ENCODE measurements at places on chromosomes 11 and 22.

- no peak for DNase-seq
These were observed 601.0 kb upstream of the KIRREL3 start for GRCh38 chr11:127601578-127601977.

- DNase-seq = no peak
These were observed 8.8 kb upstream of the DKK3 start for GRCh38 chr11:12017243-12017678.

- DNase-seq = no peak
These were observed 397.0 kb downstream of the NTM start for GRCh38 chr11:131767421-131767820.

GRCh38 chr22:50074056-50074455, 11.2 kb downstream of the MLC1 start:
- DNase-seq = no peak

DNA sequence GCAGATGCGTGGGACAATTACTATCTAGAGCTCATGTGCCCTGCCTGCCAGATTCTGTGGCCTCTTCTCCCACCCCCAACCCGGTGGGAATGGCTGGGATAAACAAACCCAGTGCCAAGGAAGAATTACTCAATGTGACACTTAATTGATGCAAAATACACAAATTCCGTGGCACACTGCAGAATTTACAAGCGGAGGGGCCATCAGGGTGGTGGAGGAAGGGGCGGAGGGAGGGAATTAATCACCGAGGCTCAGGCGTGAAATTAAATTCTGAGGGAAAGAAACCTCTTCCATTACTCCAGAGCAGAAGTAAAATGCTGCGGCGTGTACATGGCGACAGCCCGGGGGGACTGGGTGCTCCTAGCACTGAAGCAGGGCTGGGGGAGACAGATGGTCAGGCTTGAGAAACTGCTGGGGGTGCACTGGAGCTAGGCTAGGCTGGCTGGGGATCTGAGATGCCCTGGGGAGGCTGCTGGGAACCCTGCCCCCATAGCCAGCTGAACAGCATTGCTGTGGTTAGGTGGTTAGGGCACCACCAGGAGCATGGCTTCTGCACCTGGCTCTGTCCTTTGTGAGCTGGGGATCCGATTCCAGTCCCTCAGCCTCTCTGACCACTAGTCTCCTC, 200.6 kb downstream of the CEP164 start:
- DNase-seq = no peak

DNA sequence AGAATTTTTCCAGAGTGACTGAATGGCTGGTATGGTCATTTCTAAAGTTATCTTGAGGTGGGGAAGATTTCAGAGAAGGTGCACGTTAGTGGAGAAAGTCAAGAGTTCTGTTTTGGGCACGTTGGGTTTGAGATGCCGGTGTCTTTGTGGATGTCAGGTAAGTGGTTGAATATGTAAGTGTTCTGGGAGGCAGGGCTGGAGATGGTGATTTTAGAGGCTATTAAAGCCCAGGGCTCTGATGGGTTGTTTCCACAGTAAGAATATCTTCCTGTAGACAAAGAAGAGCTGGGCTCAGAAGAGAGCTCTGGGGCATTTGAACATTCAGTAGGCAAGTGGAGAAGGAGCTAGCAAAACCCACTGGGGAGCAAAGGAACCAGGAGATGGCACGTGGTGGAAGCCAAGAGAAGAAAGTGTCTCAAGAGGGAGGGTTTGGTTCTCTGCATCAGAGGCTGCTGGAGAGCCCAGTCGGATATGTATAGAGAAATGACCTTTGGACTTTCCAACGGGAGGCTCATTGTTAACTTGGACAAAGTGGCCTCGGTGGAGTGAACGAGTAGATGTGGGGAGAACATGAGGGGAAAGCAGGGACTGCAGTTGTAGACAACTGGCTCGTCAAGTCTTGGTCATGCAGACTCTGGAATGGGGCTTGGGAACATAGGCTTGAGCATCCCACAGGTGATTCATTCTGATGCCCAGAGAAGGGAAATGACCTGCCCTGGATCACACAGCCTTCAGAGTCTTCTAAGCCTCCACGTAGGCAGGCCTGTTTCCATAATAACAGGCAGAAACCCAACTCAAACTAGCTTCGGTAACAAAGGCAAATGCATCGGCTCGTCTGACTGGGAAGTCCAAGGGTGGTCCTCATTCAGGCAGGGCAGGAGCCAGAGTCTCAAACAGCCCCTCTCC, 98.4 kb upstream of the PARVA start:
- DNase-seq = no peak

DNA sequence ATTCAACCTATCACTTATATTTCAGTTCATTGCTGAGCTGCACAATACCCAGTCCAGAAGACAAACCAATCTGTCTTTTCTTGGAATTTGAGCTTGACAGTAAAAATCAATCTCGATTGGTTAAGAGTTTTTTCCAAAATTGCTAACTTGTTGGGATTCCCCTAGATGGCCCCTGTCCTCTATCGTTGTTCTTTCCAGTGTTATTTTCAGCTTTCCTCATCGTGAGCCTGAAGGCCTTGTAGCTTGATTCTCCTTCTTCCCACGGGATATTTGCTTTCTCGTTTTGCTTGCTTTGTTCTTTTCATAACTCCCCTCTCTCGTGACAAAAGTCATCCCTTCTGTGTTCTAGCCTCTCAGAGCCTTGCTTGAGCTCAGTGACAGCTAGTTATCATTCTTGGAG, 3.1 kb downstream of the OR8B8 start:
- DNase-seq = no peak

DNA sequence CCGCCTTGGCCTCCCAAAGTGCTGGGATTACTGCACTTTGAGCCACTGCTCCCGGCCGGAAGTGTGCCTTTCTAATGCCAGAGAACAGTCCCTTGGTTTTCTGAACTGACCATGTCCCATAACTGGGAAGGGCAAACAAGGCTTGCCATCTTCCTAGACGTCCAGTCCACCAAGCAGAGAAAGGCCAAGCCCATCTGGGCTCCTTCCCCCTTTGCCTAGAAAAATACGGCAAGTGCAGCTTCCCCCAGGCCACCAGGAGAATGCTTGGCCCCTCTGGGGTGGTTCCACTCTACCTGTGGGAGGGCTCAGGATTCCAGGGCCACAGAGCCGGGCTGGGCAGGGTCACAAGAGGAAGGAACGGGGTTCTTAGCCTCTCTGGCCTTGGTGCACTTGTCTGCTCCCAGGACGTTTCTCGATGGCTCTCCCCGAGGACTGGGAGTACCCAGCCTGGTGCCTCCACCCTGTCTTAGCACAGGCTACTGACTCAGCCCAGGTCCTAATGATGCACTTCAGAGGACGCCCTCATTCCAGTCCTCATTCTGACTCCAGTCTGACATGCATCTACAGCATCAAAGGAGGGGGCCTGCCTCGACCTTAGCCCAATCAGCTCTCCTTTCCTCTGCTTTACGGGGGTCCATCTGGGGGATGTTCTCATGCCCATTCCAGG, 1.2 kb downstream of the USP2 start:
- DNase-seq = no peak

DNA sequence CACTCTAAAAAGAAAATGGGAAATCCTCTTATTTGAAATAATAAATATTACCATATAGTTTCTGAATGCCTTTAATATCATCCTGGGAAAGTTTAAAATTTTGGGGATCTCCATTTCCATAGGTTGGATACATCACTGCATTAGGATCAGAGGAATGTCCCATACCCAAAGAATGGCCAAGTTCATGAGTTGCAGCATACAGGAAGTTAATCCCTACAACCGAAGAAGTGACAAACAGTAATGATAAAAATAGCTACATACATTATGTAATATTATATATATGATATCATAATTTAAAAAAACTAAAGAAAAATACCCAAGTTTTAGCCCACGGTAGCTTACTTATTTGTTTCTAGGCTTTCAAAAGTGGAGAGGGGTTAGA, 7.4 kb downstream of the MMP7 start:
- DNase-seq = no peak

GRCh38 chr11:1934335-1935155, 12.6 kb upstream of the MRPL23 start:
- no peak for DNase-seq

GRCh38 chr11:119026970-119027369, 3.7 kb downstream of the SLC37A4 start:
- no peak for DNase-seq

DNA sequence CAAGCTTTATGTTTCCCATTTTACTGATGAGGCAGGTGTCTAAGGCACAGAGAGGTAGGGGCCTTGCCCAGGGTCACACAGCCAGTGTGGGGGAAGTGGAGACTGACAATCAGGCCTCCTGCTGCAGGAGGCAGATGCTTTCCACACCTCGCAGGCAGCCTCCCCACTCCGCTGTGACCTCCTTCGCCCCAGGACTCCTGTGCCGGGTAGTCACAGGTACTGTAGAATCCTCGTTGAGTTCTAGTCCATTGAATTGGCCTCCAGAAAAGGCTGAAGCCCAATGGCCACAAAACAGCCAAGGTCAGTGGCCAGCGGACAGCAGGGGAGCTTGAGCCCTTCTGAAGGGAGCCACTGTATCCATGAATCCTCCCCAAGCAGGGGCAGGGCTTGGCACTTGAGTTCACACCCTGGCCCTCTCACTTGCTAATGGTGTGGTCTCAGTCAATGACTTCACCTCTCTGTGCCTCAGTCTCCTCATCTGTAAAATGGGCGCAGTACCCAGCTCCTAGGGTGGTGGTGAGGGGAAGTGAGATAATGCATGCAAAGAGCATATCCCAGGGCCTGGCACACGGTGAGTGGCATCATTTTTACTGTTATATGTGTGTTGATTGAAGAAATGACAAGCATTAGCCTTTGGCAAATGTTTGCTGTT, 1.1 kb upstream of the FXYD2 start:
- no peak for DNase-seq

- DNase-seq = no peak
These were observed 31.4 kb downstream of the PLAAT5 start for GRCh38 chr11:63459586-63459985.

- no peak for DNase-seq
These were observed 1436.3 kb downstream of the TBC1D22A start for GRCh38 chr22:48198489-48199459.

- no peak for DNase-seq
These were observed 91.3 kb downstream of the CDKN1C start for GRCh38 chr11:2794046-2794967.

DNA sequence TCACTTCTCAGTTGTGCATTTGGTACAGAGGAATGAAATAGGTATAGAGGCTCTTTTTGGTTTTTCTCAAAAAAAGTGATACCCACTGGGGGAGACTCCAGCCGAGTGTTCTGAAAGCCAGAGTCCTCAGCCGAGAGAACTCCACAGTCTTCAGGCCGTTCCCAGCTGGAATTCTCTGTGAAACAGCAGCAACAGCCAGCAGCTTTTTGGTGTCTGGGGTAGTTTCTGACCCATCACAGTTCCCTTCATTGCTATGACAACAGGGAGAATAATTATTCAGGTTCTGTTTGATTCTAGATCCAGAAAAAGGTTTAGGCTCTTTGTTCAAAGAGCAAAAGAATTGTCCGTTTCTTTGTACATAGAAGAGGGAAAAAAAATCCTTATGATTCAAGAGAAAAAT, 84.6 kb downstream of the C22orf31 start:
- DNase-seq = no peak

GRCh38 chr11:28835790-28836189, 727.6 kb downstream of the METTL15 start:
- DNase-seq = no peak

GRCh38 chr22:50731811-50732624, 6.0 kb upstream of the ACR start:
- peak; percentile 63 for DNase-seq

GRCh38 chr11:14539982-14540421, 19.8 kb upstream of the PSMA1 start:
- DNase-seq = no peak

- no peak for DNase-seq
These were observed 22.8 kb upstream of the GCAT start for GRCh38 chr22:37784829-37785495.

- no peak for DNase-seq
These were observed 10.7 kb downstream of the FAM118A start for GRCh38 chr22:45320357-45320976.

GRCh38 chr11:15897211-15897960, 459.0 kb downstream of the SOX6 start:
- DNase-seq = no peak

- no peak for DNase-seq
These were observed 4.8 kb downstream of the TRIM3 start for GRCh38 chr11:6468712-6469495.

DNA sequence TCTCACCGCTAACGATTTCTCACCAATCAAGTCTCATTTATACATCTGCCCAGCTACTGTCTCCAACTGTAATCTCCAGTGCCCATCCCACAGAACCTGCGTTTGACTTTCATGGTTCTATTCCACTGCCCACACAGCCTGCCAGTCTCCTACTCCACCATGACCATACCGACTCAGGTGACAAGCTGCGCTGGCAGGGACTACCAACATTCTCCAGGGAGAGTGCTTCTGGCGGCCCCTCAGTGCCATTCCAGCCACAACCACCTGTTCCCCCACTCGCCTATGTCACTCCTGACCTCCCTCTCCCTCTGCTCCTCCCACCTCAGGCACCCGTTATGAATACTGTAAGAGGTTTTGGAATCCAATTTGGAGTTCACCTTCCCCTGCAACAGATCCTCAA, 108.5 kb upstream of the BID start:
- no peak for DNase-seq

DNA sequence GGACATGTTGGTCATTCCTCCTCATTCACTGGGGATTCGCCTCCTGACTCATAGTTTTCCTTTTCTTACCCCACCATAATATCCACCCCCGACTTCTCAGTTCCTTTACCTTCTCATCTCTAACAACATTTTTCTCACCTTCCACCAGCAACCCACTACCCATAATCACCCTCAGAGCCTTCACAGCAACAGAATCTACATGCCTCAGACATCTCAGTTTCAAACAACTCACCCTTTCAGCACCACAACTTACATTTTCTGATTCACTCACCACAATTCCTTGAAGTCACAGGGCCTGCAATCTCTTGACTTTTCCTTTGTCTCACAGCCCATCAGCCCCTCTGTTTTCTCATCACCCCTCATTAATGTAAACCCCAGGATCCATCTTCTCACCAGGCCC, 2.3 kb upstream of the MTNR1B start:
- DNase-seq = no peak

- peak; percentile 10 for DNase-seq
These were observed 8.5 kb upstream of the DENND5A start for GRCh38 chr11:9273376-9274336.

- no peak for DNase-seq
These were observed 154.3 kb downstream of the NXPE2 start for GRCh38 chr11:114832532-114833125.

Measured in stimulated activated CD4-positive, alpha-beta T cell treated with anti-CD3 and anti-CD28 coated beads, Interleukin-2, amount 100 ng/mL, for 24 hours (primary cell).